Kidney epithelial cell (primary cell): ENCODE measurements at places on chromosomes 3 and 15.
A peak's percentile ranks its signal among the peaks of the same experiment; 100 is the strongest.

DNA sequence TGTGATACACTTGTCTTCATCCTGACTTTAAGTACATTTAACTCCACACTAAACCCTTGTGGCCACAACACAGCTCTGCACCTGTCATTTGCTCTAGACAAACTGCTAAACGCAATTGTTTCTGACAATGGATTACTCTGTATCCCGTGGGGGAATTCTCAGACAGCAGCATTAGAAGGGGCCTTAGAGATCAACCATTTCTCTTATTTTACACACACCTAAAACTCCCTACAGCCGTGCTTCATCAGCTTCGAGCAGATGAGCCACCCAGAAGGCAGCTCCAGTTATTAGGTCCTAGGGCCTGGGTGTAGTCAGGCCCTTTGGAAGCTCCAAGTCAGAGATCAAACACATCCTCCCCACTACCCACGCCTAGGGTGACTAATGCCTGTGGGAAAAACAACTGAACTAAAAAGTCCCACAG is 1.3 kb upstream of the IL12A start:
- DNase-seq: peak; percentile 48

- no peak for DNase-seq
Measured at GRCh38 chr3:23129817-23130216, 73.3 kb upstream of the UBE2E2 start.

GRCh38 chr15:70708839-70709238 is 54.5 kb downstream of the UACA start:
- DNase-seq: no peak

GRCh38 chr3:156664831-156665178 is 9.6 kb upstream of the TIPARP start:
- DNase-seq: no peak

DNA sequence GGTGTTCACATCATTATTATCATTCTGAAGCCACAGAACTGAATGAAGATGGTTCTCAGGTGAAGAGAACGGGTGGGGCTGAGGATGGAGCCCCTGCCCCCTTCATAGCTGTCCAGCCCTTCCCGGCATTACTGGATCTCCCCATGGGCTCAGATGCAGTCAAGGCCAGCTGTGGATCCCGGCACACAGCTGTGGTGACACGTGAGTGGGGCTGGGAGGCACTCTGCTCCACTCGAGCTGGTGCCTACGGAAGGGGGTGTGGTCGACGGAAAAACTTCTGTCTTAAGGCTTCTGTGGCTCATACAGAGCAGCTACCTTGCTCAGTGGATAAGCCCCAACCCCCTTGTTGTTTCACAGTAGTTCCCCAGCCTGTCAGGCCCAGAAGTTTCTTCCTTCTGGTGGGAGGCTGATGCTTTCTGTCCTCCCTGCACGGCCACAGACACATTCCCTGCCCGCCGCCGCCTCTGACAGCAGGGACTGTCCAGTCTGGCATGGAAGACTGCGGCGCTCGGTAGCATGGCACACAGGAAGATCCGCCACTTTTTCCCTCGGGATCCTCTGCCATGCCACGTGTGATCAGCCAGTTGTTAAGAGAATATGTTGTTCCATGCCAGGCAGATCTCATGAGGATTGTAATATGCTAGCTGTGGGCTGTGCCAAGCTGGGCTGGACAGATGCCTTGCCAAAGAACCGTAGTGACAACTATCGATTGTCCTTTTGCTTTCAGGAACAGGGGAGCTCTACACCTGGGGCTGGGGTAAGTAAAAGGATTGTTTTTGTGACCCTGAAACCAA is 5.8 kb downstream of the RCCD1 start:
- DNase-seq: no peak
